ENCODE measurements at places on chromosomes 11 and 22.

DNA sequence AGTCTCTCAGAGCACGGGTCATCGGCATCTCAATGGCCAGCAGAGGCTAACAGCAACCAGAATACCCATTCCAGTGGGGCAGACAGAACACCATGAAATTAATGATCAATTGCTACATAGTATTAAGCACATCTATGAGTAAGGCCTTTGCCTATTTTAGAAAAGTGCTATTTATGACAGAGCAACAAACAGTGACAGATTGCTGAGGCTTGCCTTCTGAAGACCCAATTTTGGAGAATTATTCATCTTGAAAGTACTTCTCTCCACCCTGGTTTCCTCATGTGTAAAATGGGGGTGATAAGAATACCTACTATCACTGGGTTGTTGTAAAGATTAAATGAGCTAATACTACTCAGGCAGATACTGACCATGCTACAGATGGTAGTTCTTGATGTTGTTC, 232.7 kb downstream of the TENM4 start:
- no peak for DNase-seq

GRCh38 chr11:128180441-128181087, 406.8 kb downstream of the ETS1 start:
- no peak for DNase-seq

DNA sequence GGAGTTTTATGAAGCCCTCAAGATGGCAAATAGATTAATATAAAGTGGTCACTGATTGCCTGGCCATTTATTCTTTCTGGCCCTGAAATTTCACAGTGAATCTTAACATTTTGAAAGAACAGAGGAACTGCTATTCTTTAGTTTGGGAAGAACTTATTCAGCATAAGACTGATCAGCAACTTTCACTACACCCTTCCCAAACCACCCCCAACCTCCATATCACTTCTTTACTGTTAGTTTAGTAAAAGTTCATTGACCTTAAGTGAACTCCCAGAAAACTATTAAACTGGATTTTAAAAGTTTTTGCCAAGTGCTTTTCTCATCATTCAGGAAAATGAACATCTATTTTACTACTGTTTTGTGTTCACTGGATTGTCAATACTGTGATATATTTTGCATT, 77.4 kb downstream of the NARS2 start:
- DNase-seq = no peak

GRCh38 chr11:15888556-15889345, 467.6 kb downstream of the SOX6 start:
- no peak for DNase-seq

- DNase-seq = no peak
These were observed 2.9 kb upstream of the APOL3 start for GRCh38 chr22:36163497-36163896.

DNA sequence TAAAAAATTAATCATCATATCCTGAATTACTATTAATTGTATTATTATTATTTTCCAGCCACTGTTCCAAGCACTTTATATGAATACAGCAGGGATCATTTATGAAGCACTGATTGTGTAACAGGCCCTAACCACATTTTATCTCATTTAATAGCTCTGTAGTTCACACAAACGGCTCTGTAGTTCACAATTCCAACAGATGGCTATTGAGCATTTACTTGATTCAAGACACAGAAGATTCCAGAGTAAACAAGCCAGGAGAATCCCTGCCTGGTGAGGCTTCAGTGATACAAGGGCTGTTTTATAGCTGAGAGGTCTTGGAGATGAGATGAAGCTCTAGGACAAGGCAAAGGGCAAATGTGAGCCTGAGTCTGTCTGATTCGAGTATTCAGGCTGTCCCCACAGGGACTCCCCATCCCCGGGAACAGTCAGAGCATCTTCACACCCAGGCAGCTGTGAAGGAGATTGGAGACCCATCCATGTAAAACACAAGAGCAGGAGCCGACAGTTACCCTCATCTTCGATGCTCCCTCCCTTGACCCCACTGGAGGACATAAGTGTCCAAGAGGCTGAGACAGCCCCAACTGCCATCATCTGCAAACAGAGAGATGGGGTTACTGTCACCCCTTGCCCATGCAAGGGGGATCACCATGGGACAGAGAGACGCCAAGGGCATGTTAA, 222.5 kb downstream of the MN1 start:
- DNase-seq = no peak

DNA sequence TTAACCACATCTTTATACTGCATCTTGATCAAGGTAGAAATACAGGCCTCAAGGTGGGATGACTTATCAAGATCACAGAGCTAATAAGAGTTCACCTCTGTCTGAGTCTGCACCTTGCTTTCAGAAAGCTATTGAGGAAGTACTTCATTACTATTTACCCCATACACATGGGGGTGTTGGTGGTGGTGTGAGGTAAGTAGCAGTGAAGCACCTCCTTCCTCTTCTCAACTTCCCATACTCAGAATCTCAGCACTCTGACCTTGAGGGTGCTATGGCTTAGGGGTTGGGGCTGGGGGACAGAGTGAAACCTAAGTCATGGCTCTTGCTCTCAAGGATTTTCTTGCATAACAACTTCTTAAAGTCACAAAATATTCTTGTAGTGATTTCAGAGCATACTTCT, 56.9 kb downstream of the ME3 start:
- no peak for DNase-seq

DNA sequence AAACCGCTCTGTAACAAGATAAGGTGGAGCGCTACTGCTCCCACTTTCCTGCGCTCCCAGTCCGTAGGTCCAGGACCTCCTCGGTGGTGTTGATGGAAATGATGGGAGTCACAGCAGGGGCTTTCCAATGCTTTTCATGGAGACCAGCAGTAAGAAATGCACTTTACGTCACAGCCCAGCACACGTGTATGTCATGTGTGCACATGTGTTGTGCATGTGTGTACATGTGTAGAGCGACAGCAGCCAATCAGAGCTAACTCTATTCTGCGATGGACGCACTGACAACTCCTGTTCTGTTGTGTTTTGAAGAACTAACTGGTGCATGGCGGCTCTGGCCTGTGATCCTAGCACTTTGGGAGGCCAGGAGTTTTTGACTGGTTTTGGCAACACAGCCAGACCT, 1.2 kb downstream of the CHID1 start:
- no peak for DNase-seq

DNA sequence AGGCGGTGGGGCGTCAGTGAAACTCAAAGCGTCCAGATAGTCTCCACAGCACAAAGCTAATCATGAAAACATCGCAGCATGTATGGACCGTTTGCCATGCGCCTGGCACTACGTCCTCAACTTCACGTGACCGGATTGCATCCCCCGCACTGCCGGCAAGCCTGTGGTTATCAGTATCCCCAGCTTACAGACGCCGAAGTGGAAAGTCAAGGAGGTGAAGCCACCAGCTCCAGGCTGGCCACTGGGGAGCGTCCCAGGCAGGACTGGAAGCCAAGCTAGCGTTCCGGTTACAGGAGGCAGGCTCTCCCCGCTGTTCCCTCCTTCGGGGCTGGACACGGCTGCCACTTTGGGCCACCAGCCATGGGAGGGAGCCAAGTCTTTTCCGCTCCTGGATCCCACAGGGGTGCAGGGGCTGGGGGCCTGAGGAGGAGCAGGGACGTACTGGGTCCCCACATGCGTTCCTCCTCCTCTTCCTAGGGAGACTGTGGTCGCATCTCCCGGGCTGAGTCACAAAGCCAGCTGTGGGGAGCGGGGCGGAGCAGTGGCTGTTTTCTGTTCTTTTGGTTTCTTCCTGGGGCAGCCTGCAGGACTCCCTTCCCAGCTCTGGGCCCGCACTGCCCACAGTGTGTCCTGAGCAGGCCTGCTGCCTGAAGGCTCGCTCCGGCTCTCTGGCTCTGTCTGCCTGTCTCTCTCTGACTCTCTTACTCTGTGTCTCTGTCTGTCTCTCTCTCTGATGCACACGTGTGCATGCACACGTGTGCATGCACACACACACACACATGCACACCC, 4.3 kb upstream of the OSBPL5 start:
- DNase-seq = no peak

- DNase-seq = peak; percentile 66
These were observed 849 bp upstream of the APOBEC3B start for GRCh38 chr22:38981005-38981991.

DNA sequence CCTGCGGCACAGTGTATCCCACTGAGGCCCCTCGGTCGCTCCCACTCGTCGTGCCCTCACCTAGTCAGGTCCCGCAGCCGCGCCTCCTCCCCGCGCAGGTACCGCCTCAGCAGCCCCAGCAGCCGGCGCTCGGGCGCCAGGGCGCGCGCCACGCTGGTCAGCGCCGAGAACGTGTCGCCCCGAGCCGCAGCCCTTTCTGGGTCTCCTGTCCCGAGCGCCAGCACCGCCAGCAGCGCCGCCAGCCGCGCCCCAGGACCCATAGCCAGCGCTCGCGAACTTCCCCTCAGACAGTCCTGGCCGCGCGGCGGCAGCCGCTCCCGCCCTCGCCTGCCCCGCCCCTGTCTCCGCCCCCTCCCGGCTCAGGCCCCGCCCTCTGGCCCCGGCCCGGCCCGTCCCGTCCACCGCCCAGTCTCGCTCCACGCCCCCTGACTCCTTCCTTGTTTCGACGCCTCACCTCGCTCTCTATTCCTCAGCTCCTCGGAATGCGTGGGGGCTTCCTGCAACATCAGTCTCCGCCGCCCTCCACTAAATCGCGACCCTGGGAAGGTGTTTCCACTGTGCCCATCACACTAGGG, at the start of gene P4HA3:
Gene P4HA3 (minus strand): TSS at position 289 of the 575 bp plus-strand sequence. CDS start 29 bp downstream, at position 260.
- no peak for DNase-seq

- no peak for DNase-seq
These were observed 2.3 kb downstream of the DEPDC7 start for GRCh38 chr11:33017965-33018364.

- no peak for DNase-seq
These were observed 29.5 kb downstream of the KREMEN1 start for GRCh38 chr22:29102300-29102699.

DNA sequence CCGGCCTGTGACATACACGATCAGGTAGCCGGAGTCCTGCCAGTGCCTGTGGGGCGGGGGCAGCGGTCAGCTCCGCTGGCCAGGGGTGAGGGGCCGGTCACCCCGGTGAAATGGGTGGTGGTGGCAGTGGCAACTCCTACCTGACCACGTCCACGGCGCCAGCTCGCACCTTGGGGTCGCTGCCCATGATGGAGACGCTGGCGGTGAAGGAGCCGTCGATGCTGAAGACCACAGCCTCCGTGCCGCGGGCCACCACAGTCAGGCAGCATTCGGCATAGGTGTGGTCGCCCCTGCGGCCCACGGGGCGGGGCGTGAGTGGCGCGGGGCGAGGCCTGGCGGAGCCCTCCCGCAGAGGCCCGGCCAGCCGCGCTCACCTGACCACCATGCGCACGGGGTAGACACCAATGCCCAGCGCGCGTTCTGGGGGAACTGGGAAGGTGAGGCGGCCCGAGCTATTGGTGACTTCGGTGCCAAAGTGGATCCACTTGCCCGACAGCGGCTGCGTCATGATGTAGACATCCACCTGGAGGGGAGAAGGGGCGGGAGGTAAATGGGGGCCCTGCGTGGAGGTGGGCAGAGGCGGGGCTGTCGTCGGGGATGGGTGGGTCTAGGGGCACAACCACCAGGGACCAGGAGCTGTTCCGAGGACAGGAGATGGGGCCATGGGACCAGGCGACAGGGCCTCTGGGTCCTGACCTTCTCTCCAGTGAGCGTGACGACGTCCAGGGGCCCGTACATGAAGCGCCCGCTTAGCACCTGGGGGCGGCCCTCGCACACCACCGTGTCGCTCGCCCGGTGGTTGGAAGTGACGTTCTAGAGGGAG, 10.9 kb downstream of the AIP start:
- DNase-seq = no peak

- no peak for DNase-seq
These were observed 237.3 kb downstream of the ST3GAL4 start for GRCh38 chr11:126592496-126593410.

- DNase-seq = no peak
These were observed 26.1 kb upstream of the CARS1 start for GRCh38 chr11:3083321-3083720.

DNA sequence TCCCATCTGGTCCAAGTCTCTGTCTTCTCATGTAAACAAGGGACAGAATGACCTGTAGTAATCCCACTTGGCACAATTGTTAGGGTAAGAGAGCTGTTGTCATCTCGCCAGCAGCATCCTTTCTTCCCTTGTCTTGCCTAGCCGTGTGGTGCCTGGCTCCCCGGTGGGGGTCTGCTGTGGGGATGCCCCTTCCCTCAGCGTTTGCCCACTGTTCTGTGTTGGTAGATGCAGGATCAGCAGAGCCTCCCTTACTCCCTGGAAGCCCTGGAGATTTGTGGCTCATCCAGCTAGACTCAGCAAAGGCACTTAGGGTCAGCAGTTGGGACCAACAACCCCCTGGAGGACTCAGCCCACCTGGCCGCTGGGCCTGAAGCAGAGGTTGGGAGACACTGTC, 13.0 kb downstream of the ACO2 start:
- DNase-seq = no peak

All from renal cortex interstitium (tissue), 15 donors.